ENCODE measurements at places on chromosomes 12 and 14.

DNA sequence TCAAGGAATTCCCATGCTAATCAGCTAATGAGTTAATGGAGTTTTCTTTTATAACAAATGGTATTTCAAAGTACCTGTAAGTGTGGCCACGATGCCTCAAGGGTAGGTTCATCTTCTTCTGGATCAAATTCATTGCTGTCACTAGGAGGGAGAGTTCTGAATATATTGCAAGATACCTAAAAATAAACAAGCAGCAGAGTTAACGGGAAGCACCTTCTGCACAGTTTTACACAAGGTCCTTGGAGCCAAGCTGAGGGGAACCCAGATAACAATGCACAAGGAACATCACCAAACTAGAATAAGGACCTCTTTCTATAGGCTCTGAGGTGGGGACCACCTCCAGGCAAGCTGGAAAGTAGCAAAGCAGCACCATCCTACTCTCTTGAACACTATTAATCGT, 103.2 kb upstream of the GPHB5 start:
- DNase-seq = no peak
- peaks cover 16% of the 10 kb centered on the region for H3K36me3 ChIP-seq
- no peak overlapping the region for H3K4me3 ChIP-seq
- no peak overlapping the region for H3K27ac ChIP-seq
- no peaks in the 10 kb centered on the region for H3K27me3 ChIP-seq

DNA sequence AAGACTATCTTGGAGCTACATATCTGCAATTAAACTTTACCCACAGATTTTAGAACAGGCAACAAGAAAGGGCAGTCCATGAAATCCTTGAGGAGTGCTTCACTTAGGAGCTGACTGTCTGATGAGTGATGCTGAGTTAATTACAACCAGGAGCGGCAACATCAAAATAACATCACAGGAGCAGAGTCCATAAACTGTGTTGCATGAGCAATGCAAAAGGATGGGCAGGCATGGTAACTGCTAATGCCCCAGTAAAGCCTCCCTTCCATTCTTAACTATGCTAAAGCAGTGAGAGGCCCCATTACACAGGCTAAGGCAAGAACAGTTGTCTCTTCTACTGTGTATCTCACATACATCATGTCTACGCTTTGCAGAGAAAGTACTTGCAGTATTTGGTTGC, 156.6 kb downstream of the PAX9 start:
- no peak for DNase-seq
- no peaks in the 10 kb centered on the region for H3K27me3 ChIP-seq
- H3K36me3 ChIP-seq = no peaks in the 10 kb centered on the region
- H3K4me1 ChIP-seq = no peaks in the 10 kb centered on the region

DNA sequence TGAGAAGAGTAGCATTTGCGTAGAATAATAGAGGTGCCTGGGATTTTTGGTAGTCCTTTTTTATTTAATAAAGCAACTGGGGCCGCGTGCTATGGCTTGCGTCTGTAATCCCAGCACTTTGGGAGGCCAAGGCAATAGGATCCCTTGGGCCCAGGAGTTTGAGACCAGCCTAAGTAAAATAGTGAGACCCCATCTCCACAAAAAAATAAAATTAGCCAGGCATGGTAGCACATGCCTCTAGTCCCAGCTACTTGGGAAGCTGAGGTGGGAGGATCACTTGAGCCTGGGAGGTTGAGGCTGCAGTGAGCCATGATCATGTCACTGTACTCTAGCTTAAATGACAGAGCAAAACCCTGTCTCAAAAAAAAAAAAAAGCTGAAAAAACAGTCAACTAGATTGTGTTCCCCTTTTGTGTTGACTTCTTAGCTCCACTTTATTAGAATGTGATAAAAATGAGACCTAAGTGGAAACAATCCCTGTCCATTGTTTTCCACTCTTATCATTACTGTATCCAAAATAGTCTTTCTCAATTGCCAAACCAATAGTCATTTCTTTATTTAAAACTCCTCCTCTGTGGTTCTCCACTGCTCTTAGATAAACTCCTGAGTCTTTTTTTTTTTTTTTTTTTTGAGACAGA, 7.4 kb downstream of the PRKCH start:
- no peaks in the 10 kb centered on the region for H3K27me3 ChIP-seq
- H3K36me3 ChIP-seq = no peaks in the 10 kb centered on the region
- no peak for DNase-seq
- H3K27ac ChIP-seq = peak overlapping the region; percentile 93
- H3K4me1 ChIP-seq = peaks cover 46% of the 10 kb centered on the region
- H3K4me3 ChIP-seq = peak overlapping the region; percentile 59

DNA sequence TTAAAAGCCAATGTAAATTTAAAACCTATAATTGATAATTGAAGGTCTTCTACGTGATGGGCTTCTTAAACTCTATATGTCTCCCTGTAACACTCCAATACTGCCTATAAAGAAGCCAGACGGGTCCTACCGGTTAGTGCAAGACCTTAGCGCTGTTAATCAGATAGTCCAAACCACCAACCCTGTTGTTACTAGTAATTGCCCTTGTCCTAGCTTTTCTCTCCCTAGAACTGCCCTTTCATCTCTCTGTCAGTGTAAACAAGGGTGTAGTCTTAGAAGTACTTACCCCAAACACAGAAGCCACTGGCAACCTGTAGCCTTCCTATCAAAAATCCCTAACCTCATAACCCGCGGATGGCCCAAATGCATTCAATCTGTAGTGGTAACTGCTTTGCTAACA, 243.0 kb upstream of the DIO3 start:
- H3K4me1 ChIP-seq = no peaks in the 10 kb centered on the region
- H3K4me3 ChIP-seq = no peak overlapping the region
- no peak for DNase-seq

DNA sequence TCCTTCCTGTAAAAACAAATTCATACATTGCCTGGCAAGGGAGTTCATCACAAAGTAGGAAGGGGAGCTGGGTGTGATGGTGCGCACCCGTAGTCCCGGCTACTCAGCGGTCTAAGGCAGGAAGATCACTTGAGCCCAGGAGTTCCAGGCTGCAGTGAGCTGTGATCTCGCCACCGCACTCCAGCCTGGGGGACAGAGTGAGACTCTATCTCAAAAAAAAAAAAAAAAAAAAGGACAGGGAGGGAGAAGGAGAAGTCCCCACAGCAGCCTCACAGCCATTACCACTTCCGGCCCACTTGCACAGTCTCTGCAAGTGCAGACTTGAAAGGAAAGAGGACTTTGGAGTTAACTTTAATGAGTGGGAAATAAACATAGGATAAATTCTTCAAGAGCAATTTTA, 121.0 kb downstream of the FBXL14 start:
- no peak for DNase-seq
- no peaks in the 10 kb centered on the region for H3K27me3 ChIP-seq
- no peak overlapping the region for H3K27ac ChIP-seq
